ENCODE measurements at places on chromosomes 6 and 20.
A peak's percentile ranks its signal among the peaks of the same experiment; 100 is the strongest.

DNA sequence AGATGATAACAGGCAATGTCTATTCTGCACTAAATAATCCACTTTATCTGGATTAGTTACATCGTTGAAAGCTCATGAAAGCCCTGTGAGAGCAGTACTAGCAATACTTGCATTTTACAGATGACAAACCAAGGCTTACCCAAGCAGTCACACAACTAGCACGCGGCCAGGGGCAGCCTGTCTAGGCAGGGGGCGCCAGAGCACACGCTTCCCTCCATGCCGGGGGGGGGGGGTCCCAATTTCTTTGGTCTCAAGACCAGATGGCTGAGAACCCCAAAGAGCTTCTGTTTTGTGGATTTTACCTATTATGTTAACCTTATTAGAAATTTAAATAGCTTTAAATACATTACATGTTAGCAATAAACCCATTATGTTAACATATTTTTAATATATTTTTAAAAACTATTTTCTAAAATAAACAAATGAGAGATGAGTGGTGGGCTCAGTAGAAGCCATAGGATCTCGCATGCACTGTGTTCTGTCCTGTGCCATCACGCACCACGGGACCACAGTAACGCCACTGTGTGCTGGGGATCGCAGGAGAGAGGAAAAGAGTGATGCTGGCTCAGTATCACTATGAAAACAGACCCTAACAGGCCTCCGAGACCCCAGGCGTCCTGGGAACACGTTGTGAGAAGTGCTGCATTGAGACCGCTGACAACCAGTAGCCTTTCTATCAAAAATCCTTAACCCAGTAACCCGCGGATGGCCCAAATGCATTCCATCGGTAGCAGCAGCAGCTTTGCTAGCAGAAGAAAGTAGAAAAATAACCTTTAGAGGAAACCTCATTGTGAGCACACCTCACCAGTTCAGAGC, 5.3 kb upstream of the PRR18 start:
- DNase-seq = peak; percentile 56

DNA sequence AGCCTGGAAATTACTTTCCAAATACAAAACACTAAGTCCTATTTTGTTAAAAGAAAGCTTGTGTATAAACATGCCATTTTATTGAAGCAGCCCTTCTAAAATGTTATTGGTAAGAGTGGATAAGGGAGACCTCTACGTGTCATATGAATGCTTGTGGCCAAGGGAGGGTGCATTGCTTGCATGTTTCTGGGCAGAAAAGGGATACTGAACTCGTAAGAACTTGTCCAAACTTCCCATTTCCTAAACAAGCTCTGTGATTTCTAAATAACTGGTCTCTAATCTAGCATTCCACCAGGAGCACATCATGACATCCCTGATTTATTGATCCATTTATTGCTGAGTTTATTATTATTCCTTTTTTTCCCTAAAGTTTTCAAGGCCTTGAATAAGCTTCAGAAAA, 474.1 kb downstream of the CD109 start:
- DNase-seq = peak; percentile 40

GRCh38 chr6:27081931-27082330, 165.6 kb upstream of the PRSS16 start:
- no peak for DNase-seq

DNA sequence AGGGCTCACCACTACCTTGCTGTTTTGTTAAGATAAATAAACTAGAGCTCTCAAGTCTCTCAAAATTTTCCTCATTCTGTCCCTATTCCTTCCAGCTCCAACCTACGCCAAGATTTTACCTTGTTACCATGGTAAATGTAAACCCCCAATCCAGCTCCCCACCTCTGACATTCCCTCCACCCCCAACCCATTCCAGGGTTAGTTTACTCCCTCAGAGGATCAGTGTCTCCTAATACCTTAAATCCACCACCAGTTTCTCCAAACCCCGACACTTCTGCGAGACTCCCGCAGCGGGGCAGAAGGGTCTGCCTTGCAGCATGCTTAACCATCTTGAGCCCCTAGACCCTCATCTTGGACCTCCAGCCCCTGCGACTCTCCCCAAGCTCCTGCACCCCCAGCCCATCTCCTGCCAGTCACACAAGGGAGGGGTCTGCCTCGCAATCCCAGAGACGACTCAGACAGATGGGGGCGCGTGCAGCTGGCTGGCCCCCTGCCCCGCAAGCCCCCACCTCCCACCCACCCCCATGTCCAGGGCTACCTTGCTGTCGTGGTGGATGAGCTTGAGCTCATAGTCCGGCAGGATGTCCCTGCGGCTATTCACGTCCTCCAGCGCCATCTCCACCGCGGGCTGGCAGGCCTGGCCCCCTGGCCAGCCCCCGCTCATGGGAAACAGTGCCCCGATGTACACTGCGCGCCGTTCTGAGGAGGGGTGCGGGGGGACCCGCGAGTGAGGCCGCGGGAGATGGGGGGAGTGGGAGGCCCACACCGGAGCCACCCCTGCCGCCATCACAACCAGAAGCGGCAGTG, 5.8 kb downstream of the GABBR1 start:
- DNase-seq = no peak

DNA sequence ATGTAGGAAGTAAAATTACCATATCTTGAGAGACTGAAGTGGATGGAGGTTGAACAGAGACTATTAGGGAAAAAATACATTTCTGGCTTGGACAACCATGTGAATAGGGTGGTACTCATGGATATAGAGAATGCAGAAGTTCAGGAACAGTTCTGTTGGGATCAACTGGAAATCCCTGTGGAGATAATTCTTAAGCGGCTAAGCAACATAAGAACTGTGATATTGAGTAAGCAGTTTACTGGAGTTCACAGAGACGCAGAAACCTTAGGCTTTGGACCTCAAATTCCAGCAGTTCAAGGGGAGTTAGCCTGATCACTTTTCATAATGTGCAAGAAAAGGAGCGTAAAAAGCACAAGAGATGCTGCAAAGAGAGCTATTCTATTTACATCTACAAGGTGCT, 23.6 kb upstream of the SLC17A4 start:
- DNase-seq = no peak

DNA sequence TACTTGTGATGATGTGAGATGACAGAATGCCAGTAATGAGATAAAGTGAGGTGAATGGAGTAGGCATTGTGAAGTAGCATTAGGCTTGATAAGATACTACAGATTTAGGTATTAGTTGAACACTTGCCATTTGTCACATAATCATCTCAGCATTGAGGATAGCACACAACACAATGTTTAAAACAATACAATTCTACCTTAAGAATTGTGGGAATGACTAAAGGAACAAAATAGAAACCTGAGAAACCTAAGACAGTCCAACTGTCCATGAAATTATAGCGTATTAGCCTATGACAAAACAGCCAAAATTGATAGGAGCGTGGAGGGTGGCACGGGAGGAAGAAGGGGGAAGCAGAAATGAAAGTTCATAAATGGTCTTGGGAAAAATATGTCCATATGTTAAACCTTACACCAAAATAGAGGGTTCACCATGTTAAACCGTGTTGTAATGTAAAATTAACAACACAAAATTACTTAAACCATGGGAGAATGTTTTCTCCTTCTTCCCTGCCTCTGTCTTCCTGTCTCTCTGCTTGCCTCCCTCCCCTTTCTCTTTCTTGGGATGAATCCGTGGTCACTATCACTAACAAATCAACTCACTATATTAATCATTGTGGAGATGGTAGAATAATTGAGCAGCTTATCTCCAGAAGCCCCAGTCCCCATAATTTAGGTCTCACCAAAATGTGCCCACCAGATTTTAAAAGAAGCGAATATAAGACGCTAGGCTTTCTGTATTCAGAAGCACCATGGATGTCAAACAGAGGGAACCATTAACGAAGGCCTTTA, 33.0 kb upstream of the HFE start:
- DNase-seq = peak; percentile 22

GRCh38 chr20:19566226-19566945, 191.7 kb upstream of the RIN2 start:
- DNase-seq = peak; percentile 25

DNA sequence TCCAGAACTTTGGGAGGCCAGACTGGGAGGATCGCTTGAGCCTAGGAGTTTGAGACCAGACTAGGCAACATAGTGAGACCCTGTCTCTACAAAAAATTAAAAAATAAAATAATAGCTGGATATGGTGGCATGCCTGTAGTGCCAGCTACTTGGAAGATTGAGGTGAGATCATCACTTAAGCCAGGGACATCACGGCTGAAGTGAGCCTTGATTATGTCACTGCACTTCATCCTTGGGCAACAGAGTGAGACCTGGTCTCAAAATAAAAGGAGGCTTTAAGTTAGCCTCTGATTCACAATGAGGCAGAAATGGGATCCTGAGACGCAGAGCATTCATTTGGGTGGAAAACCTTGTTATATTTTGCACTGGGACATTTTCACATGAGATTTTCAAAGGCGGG, 57.0 kb downstream of the TULP4 start:
- no peak for DNase-seq

DNA sequence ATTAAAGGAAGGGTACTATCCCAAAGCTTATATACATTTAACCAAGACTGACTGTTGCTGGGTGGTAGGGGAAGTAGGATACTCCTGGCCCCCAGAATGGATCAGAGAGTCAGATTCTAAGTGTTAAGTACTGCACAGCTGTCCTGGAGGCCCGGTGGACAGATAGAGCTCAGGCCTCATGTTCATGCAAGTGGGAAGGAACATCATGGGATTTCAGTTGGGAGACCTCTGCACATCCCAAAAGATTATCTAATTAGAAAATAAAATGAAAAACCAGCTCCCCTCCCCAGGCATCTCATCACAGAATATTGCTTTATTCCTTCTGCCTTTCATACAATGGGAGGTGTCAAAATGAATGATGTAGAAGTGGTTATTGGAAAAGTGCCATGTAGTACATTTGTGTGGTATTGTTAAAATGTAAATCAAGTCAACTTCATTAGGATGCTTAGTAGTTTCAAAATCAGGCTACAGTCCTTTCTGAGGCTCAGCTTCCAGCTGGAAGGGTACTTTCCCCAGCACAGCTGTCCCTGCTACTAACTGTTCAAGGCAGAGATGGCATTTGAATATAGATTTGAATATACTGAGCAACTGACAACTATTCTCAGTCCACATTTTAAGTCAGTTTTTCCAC, 82.9 kb downstream of the SLC35B3 start:
- no peak for DNase-seq

DNA sequence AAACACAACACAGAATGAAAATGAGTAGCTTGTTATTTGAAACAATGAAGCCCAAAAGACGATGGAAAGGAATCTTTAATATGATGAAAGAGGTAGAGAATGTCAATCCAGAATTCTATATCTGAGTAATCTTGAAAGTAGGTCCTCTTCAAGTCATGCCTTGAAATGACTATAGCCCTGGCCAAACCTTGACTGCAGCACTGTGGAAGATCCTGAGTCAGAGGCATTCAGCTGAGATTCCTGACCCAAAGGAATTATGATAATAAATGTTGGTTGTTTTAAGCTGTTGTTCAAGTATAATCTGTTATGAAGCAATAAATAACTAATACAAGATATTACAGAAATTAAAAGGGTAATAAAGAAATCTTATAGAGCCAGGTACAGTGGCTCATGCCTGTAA, 64.8 kb downstream of the IBTK start:
- peak; percentile 80 for DNase-seq

- no peak for DNase-seq
Measured at GRCh38 chr6:37520926-37521325, 21.2 kb upstream of the CCDC167 start.

DNA sequence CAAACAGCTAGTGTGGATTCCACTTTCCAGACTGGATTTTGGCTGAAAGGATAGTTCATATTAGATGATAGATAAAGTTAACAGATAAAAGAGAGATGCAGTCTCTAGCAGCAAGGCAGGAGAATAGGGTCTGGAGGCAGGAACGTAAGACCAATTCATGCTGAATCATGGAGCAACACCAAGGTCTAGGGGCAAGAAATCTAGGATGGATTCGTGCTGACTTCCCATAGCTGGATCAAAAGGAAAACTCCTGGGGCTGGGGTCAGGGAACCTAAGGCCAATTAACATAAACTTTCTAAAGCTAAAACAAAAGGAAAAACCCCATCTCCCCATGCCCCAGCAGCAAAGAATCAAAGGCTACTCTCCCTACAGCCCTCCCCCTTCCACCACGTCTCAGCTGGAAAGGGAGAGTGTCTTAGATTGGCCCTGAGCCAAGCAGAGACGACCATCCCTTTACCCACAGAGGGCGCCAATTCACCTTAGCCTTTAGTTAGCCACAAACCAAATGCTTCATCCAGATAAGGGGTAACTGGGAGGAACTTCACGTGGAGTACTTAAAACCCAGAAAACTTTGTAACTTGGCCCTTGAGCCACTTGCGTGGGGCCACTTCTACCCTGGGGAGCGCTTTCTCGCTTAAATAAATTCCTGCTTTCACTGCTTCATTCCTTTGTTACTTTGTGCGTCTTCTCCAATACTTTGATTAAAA, 7.6 kb downstream of the TREM1 start:
- peak; percentile 43 for DNase-seq

DNA sequence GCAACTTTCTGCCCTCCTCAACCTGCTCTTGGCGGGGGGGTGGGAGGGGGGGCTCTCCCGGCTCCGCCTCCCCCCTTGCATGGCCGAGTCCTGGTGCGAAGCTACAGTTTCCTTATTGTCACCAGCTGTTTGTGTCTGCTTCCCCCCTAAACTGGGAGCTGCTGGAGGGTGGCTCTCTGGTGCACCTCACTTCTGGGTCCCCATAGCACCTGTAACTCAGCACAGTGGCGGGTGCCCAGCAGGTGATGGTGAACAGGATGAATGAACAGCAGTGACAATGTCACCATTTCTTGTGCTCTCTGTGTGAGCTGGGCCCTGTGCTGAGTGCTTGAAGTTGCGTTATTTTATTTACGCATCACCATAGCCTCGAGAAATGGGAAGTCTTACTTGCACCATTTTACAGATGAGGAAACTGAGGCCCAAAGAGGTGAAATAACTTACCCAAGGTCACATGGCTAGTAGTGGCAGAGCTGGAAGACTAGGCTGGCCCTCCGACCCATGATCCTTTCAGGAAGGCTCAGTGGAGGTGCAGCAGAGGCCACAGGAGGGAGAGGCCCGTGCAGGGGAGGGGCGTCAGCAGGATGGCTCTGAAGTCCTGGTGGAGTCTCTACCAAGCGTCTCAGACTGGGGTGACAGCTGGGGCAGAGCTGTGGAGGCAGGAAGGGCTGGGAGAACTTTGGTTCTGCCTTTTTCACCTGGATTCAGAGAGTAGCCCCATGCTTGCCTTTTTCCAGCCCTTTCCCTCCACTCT, 41.8 kb downstream of the SRC start:
- DNase-seq = no peak

DNA sequence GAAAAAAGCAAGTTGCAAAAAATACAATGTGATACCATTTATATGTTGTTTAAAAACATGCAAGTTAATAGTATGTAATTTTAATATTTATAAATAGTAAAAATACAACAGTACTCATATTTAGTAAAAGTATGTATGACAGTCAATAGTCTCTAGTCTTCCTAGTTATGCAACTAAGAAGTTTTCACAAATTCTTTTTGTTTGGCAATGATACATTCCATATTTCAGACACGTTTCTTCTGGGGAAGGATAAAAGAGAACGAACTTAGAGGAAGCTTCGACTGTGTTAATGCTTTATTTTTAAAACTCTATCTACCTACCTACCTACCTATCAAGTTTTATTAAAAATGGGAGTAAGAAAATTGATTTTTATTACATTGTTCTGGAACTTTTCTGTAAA, 77.7 kb downstream of the UBE3D start:
- no peak for DNase-seq

All from fibroblast of skin of back (primary cell).